ENCODE measurements at places on chromosomes 5 and 9.

GRCh38 chr5:80502800-80503199 is 14.9 kb downstream of the FAM151B start:
- H3K27ac ChIP-seq, result no peak overlapping the region
- H3K4me3 ChIP-seq, result no peak overlapping the region
- no peaks in the 10 kb centered on the region for H3K36me3 ChIP-seq
- peaks cover 2% of the 10 kb centered on the region for H3K4me1 ChIP-seq

DNA sequence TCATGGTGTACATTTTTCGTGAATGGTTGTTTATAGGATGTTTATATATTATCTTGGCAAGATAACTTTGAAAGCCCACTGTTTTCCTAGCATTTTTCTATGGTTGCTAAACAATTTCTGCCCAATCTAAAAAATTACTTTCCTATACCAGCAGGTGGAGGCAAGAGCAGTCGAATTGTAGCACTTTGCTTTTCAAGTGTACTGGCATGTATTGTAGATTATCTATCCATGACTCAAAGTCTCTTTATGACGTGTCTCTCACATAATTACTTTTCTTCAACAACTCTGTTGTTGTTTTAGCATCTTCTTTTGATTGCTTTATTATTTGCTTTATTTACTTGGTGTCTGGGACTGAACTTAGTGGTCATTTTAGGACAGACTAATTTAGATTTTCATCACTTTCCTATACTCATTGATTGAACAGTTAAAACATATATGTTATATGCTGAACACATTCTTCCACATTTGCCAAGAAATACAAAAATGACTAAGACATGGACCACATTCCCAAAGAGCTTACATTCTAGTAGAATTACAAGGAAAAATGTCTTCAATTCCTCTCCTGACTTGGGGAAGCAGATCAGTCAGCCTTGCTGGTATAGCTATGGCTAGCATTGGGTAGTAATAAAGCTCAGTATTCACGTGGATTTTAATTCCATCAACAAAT is 20.7 kb downstream of the NLN start:
- H3K27ac ChIP-seq, result no peak overlapping the region
- DNase-seq, result peak; percentile 55
- H3K36me3 ChIP-seq, result no peaks in the 10 kb centered on the region
- H3K4me3 ChIP-seq, result no peak overlapping the region

GRCh38 chr9:19127871-19128500 is 694 bp upstream of the PLIN2 start:
- peak; percentile 37 for DNase-seq
- H3K4me3 ChIP-seq, result peak overlapping the region; percentile 86
- no peaks in the 10 kb centered on the region for H3K27me3 ChIP-seq
- peak overlapping the region; percentile 71 for H3K27ac ChIP-seq

GRCh38 chr5:89117124-89117644 is 234.2 kb upstream of the MEF2C start:
- H3K4me1 ChIP-seq, result peaks cover 3% of the 10 kb centered on the region
- no peak for DNase-seq
- H3K27ac ChIP-seq, result no peak overlapping the region

GRCh38 chr9:87278971-87279733 is 218.5 kb upstream of the DAPK1 start:
- H3K27me3 ChIP-seq, result peaks cover 11% of the 10 kb centered on the region
- no peak for DNase-seq
- H3K36me3 ChIP-seq, result no peaks in the 10 kb centered on the region
- no peak overlapping the region for H3K4me3 ChIP-seq
- no peak overlapping the region for H3K27ac ChIP-seq
- H3K4me1 ChIP-seq, result peaks cover 21% of the 10 kb centered on the region

DNA sequence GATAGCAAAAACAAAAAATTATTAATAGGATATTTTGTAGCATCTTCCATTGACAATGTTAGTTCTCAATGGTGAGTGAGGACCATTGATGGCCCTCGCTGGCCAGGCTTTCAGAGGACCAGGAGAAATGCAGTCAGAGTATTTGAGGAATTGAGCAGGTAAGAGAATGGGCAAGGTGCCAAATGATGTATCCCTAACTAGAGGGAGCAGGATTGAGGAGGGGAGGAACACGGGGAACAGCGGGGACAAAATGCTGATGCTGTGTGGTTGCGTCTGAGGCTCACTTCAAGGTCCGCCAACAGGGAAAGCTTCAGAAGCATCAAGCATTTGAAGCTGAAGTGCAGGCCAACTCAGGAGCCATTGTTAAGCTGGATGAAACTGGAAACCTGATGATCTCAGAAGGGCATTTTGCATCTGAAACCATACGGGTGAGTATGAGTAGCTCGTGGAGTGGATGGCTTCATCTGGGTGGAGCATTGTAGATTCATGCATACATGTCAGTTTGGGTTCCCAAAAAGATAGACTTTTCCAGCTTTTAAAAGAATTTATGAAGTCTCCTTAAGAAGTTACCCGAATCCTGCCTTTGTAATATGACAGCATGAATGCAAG is 16.2 kb downstream of the SPTAN1 start:
- no peaks in the 10 kb centered on the region for H3K4me1 ChIP-seq
- H3K27ac ChIP-seq, result no peak overlapping the region
- H3K4me3 ChIP-seq, result no peak overlapping the region
- DNase-seq, result no peak
- H3K27me3 ChIP-seq, result no peaks in the 10 kb centered on the region
- peaks cover 42% of the 10 kb centered on the region for H3K36me3 ChIP-seq

GRCh38 chr9:135404451-135405144 is 75.0 kb upstream of the PPP1R26 start:
- H3K27me3 ChIP-seq, result no peaks in the 10 kb centered on the region
- H3K36me3 ChIP-seq, result no peaks in the 10 kb centered on the region
- H3K27ac ChIP-seq, result no peak overlapping the region
- no peak overlapping the region for H3K4me3 ChIP-seq

- no peaks in the 10 kb centered on the region for H3K36me3 ChIP-seq
- H3K4me3 ChIP-seq, result no peak overlapping the region
- DNase-seq, result no peak
- no peak overlapping the region for H3K27ac ChIP-seq
- H3K27me3 ChIP-seq, result no peaks in the 10 kb centered on the region
Measured at GRCh38 chr5:58927181-58927580, 344.3 kb downstream of the RAB3C start.

DNA sequence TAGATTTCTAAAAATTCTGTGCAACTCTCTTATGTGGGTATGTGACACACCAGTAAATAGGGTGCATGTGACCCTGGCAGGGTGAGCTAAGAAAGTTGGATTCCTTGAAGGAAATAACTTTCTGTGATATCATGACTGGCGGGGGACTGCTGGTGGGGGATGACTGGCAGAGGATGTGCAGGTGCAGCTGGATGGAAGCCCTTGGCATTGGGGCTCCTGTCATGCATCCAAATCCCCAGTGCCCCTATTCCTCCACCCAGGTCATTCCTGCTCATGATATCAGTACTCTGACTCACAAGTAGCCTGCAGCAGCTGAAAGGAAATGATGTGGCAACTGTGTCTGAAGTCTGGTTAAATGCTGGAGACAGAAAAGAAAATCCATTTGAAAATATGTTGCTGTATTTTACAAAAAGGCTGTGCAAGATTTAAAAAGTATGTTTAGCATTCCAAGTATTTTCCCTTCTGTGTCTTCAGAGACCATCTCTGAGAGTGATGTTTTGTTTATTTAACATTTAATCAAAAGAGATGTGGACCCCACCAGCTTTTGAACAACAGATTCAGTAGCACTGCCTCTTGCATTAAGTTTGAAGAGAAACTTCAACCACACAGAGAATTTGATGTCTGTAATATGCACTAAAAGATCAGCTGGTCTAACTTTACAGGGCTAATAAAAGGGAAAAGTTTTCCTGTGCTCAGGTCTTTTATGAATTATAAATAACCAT is 17.9 kb upstream of the ZSWIM6 start:
- H3K36me3 ChIP-seq, result no peaks in the 10 kb centered on the region
- no peak for DNase-seq
- H3K4me3 ChIP-seq, result no peak overlapping the region
- peaks cover 3% of the 10 kb centered on the region for H3K27me3 ChIP-seq

DNA sequence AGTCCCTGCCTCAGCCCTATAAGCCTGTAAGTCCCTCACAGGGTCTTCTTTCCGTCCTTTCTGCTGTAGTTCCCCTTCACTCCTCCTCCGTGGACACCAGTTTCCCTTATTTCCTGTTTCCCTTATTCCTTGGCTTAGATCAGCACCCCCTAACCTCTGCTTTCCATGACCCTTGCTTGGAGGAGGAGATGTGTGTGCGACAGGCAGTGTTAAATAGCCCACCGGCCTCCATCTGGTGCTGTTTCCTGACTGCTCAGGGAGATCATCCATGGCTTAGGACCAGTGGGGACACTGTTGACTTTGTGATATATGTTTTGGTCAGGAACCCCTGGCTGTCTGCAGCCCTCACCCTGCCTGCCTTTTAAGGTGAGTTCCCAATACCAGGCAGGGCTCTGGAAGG is 34.1 kb upstream of the PSD2 start:
- peaks cover 46% of the 10 kb centered on the region for H3K4me1 ChIP-seq
- H3K36me3 ChIP-seq, result no peaks in the 10 kb centered on the region
- no peak overlapping the region for H3K4me3 ChIP-seq
- H3K27me3 ChIP-seq, result peaks cover 10% of the 10 kb centered on the region
- H3K27ac ChIP-seq, result no peak overlapping the region

DNA sequence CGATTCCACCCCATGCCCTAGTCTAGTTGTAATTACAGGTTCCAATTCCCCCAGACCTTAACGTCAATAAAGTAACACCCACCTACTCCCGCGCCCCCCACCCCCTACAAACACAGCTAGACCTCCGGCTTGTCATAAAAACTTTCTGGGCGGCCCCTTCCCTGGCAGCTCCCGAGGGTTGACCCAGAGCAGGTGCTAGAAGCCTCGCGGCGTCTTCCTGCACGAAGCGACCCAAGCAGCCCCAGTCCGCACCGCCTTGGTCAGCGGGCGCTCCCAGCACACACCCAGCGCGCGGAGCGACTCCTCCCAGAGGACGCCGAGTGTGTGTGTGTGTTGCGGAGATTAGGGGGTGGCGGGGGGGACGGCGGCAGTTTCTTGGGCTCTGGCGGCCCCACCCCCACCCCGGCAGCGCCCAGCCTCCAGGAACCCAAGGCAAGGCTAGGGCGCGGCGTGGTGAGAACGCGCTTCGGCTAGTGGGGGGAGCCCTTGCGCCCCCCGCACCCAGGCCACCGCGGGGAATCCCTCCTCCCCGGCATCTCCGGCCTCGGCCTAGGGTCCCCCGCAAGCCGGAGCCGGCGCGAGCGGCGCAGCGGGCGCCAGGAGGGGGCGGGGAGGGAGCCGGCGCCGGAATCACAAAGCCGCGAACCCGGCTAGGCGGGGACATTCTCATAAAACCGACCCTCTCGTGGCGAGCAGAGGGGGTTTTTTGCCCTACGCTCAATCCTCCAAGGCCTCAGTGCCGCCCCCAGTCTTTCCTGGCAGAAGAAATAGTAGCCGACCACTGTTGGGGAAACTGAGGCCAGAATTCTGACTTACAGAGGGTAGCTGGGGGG is 2.2 kb downstream of the PCDH1 start:
- peak overlapping the region; percentile 59 for H3K27ac ChIP-seq
- peak overlapping the region; percentile 48 for H3K4me3 ChIP-seq
- peak; percentile 46 for DNase-seq

DNA sequence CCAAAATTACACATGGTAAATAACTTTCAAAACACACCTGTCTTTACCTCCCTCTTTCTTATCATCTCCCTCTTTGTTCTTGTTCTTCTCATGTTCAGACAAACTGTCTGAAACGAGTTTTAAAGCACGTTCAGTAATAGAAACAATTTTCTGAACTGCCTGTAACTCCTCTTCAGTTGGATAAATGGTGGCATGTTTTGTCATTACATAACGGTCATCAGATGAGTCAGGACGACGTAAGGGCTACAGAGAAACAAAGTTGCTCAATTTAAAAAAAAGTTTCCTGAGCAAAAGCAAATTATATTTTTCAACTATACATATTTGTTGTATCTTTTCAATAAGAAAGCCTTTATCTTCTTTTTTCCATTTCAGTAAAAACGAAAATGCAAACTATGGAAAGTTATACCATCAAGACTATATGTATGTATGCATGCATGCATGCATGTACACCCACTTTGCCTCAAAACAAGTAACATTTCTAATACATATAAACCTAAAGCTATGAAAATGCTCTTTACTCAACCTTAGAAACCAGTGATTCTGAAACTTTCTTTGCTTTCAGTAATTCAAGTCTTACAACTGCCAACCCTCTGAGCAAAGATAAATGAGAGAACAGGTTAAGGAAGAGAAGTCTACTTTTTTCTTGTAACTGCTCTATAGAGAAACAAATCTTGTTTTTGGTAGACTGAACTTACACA is 56.0 kb downstream of the ZFR start:
- peaks cover 85% of the 10 kb centered on the region for H3K36me3 ChIP-seq
- no peaks in the 10 kb centered on the region for H3K4me1 ChIP-seq
- no peak overlapping the region for H3K27ac ChIP-seq
- no peaks in the 10 kb centered on the region for H3K27me3 ChIP-seq
- no peak overlapping the region for H3K4me3 ChIP-seq

DNA sequence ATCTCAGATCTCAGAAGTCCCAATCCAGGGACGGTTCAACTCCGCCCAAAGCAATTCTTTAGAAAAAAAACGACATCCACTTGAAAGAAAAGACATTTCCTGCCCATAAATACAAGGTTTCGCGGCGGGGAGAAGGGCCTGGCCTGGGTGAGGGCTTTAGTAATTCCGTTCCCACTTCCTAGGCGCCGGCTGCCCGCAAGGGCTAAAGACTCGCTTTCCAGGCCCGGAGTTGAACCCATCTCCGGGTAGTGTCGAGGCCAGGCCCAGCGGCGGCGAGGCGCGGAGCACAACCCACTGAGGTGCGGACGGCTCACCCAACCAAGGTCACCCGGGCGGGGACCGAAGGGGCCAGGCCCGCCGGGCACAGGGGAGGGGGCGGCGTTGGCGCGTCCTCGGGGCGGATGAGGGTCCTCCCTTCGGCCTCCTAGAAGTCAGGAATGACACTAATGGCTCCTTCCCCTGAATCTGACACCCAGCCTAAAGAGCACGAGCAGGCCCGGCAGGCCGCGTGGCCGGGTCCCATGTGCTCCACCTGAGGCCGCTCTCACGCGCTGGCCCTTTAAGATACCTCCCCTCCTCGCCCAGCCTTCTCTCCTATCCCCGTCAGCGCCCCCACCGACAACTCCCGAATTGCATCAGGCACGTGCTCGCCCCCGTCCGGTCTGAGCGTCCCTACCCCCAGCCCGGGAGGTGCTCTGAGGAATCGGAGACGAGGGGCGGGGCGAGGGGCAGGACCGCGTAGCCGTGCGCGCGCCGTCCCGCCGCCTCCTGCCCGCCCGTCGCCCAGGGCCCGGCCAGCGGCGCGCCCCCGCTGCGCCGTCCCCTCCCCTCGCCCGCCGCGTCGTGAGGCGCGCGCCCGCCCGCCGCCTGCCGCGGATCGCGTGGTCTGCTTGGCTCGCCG is 467 bp upstream of the LARP1 start:
- DNase-seq, result peak; percentile 97
- peaks cover 22% of the 10 kb centered on the region for H3K4me1 ChIP-seq
- H3K4me3 ChIP-seq, result peak overlapping the region; percentile 56

DNA sequence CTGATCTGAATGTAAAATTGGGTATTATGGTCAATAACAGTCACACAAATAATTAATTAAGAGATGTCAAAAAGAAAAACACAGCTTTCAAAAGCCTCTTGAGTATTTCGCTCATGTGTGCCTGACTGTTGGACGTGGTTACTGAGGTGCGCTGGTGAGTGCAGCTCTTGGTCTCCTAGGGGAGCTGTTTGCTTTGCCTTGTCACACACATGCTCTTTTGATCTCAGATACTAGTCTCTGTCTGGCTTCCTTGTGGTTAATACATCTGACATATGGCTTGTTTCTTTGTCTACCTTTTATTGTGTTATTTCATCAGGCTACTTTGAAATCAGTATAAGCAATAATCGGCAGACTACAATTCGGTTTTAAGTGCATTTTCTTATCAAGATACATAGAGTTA is 51.5 kb downstream of the PCSK1 start:
- no peak overlapping the region for H3K4me3 ChIP-seq
- no peak overlapping the region for H3K27ac ChIP-seq
- no peaks in the 10 kb centered on the region for H3K4me1 ChIP-seq
- no peaks in the 10 kb centered on the region for H3K36me3 ChIP-seq
